ENCODE measurements at places on chromosomes 11 and 22. TPM values are rescaled to one million over a fixed set of nuclear protein-coding genes. Genes with fewer than 3 reads are reported as not detected.

GRCh38 chr11:75667831-75668450 lies 897 bp downstream of the MAP6 start:
- H3K4me3 ChIP-seq, result peak overlapping the region; percentile 73
- no peaks in the 10 kb centered on the region for H3K36me3 ChIP-seq
- DNase-seq, result no peak
- H3K4me1 ChIP-seq, result peaks cover 13% of the 10 kb centered on the region

GRCh38 chr11:87185228-87185627 lies 147.5 kb downstream of the TMEM135 start:
- H3K27ac ChIP-seq, result no peak overlapping the region
- no peak for DNase-seq
- no peaks in the 10 kb centered on the region for H3K36me3 ChIP-seq
- H3K27me3 ChIP-seq, result no peaks in the 10 kb centered on the region
- H3K4me3 ChIP-seq, result no peak overlapping the region

DNA sequence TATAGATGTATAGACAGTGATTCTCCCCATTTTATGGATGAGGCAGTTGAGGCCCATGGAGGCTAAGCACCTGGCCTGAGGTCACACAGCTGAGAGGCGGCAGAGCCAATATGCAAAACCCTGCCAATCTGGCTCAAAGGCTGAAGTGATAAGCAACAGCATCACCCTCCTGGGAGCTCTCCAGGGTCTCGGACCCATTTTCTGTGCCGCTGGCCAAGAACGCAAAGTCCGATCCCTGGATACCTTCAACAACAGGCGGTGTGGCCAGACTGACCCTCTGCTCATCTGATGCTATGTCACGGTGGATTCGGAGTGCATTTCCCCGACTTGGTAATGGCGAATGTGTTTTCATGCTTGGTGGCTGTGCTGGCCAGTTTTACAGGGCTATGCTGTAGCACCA lies 595.0 kb downstream of the TBC1D22A start:
- no peaks in the 10 kb centered on the region for H3K27me3 ChIP-seq
- H3K36me3 ChIP-seq, result no peaks in the 10 kb centered on the region
- peak; percentile 37 for DNase-seq
- no peaks in the 10 kb centered on the region for H3K4me1 ChIP-seq
- H3K4me3 ChIP-seq, result no peak overlapping the region

Gene TREH
- 2.0 TPM for polyA plus RNA-seq

GRCh38 chr22:24433828-24434470 lies 6.5 kb downstream of the ADORA2A start:
- H3K4me3 ChIP-seq, result no peak overlapping the region
- peaks cover 100% of the 10 kb centered on the region for H3K4me1 ChIP-seq
- peaks cover 31% of the 10 kb centered on the region for H3K36me3 ChIP-seq
- DNase-seq, result peak; percentile 88
- H3K27me3 ChIP-seq, result no peaks in the 10 kb centered on the region
- peak overlapping the region; percentile 92 for H3K27ac ChIP-seq

Data from spleen (tissue), 13 donors.